ENCODE measurements at places on chromosomes 3 and 15. TPM values are rescaled to one million over a fixed set of nuclear protein-coding genes. Genes with fewer than 3 reads are reported as not detected.

The CPLX3 gene
- total RNA-seq, result not detected

The SPTBN5 gene
- 0.11 TPM for total RNA-seq

- DNase-seq, result no peak
Observed at GRCh38 chr3:21067031-21067813, 683.8 kb downstream of the ZNF385D start.

DNA sequence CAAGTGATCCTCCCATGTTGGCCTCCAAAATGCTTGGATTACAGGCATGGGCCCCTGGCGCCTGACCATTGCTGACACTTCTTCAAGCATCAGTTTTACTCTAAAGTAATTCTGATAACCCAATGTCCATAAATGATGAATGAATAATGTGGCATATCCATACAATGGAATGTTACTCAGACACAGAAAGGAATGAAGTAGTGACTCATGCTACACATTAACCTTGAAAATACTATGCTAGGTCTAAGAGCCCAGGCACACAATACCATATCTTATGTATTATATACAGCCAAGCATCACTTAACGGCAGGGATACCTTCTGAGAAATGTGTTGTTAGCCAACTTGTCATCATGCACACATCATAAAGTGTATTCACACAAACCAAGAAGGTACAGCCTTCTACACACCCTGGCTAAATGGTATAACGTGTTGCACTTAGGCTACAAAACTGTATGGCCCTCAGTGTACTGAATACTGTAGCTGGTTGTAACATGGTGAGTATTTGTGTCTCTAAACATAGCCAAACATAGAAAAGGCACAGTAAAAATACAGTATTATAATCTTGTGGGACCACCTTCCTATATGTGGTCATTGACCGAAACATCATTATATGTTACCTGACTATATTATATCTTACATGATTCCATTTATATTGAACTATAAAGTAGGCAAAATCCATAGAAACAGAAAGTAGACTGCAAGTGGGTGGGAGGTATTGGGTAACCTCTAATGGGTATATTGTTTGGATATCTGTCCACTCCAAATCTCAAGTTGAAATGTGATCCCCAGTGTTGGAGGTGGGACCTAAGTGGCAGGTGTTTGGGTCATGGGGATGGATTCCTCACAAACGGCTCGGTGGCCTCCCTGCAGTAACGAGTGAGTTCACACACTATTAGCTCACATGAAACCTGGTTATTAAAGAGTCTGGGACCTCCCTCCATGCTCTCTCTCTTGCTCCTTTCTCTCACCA, 31.4 kb downstream of the MKRN2 start:
- DNase-seq, result peak; percentile 50

GRCh38 chr3:54859184-54859583, 68.7 kb downstream of the LRTM1 start:
- peak; percentile 69 for DNase-seq

DNA sequence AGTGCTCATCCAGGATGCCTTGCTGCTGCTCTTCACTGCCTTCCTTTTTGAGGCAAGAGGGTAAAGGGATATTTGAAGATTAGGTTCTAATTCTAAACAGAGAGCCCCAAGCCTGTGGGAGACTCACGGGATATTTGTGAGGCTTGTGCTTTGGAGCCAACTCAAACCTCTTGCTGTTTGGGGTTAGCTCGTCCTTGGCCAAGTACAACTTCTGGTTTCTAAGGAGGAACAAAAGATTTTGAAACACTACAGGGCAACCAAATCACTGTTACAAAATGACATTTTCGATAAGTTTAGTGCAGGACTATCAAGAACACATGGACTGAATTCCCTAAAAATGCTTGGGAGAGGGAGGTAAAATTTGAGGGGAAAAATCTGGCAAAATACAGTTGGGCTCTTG, 190.2 kb downstream of the RORA start:
- no peak for DNase-seq

- DNase-seq, result peak; percentile 24
Observed at GRCh38 chr3:170868577-170869238, 1.3 kb downstream of the RPL22L1 start.

GRCh38 chr3:8638994-8639658, 5.5 kb downstream of the SSUH2 start:
- no peak for DNase-seq

DNA sequence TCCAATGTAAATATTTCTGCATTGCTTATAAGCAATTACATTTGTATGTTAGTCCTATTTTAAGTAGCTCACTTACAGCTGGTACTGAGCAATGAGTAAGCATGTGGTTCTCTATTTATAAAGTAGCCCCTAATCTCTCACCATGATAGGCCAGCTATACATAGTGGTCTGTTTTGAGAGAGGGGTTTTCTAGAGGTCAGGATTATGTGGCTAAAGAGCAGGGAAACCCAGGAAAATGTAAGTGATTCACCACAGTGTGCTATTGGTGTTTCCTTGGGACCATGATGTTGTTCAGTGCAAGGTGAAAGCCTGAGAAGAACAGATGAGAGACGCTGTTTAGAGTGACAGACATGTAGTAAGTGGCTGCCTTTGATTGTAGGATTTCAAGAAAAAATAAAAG, 26.4 kb downstream of the RBMS3 start:
- DNase-seq, result no peak

The SNX22 gene
- total RNA-seq, result not detected

DNA sequence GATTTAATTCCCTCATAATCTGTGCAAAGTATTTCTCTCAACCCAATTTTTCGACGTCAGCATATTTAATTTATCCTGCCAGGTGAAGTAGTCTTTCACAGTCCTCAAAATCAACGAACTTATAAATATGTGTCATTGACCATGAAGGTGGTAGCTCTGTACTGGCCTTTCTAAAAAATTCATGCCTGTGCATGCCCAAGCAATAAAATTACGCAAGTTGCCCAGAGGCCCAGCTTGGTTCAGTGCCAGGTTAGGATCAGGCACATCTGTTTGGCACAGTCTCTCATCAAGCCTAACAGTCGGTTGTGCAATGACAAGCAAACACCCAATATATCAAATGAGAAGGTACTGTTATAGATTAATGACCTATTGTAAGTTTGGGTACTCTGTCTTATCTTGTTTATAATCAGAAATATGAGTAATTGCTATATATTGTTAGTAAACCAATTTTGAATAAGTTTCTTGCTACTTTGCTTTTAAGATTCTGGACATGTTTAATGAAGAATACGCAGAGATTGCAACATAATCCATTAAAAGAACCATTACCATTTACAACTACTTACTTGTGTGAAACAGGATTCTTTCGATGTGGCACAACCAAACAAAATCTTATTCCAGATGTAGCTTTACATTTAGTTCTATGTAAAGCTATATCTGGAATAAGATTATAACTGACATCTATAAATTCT, 159.0 kb upstream of the IL12A start:
- peak; percentile 88 for DNase-seq

DNA sequence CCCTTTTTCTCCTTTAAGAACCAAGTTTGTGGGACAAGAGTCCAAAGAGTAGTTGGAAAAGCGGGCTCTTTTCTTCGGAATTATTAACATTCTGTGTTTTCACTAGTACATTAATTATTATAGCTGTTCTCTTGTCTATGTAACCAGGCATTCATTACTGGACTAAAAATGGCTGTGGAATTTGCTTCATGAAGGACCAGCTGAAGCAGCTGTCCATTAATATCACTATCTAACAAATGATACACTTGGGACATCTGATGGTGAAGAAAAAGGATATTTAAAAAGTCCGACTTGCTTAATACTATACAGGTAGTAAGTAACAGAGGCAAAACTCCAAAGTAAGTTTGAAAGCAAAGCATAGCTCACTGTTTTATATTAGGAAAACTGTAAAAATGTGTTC, 728.9 kb upstream of the DPPA4 start:
- DNase-seq, result no peak

The MAP3K13 gene
- 16.7 TPM for total RNA-seq

DNA sequence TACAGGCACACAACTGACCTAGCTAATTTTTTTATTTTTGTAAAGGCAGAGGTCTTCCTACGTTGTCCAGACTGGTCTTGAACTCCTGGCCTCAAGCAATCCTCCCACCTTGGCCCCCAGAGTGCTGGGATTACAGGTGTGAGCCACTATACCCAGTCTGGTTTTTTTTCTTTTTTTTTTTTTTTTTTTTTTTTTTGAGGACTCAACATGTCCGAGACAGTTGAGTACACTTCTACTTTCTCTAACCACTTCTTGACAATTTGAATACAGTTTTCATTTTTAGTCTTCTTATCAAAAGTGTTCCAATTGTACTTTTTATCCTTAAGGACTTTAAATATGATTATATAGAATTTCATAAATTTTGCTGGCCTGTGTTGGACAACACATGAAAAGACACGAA, 7.4 kb upstream of the GSK3B start:
- DNase-seq, result no peak

GRCh38 chr15:40059821-40060220, 20.8 kb upstream of the SRP14 start:
- no peak for DNase-seq

The YEATS2 gene
- total RNA-seq, result 34.7 TPM

GRCh38 chr3:135268941-135269532, 474.0 kb downstream of the EPHB1 start:
- no peak for DNase-seq

GRCh38 chr15:38721568-38721945, 156.9 kb upstream of the RASGRP1 start:
- peak; percentile 62 for DNase-seq

Measured in GM23248 (cell line).